ENCODE measurements at places on chromosomes 7 and 10.

DNA sequence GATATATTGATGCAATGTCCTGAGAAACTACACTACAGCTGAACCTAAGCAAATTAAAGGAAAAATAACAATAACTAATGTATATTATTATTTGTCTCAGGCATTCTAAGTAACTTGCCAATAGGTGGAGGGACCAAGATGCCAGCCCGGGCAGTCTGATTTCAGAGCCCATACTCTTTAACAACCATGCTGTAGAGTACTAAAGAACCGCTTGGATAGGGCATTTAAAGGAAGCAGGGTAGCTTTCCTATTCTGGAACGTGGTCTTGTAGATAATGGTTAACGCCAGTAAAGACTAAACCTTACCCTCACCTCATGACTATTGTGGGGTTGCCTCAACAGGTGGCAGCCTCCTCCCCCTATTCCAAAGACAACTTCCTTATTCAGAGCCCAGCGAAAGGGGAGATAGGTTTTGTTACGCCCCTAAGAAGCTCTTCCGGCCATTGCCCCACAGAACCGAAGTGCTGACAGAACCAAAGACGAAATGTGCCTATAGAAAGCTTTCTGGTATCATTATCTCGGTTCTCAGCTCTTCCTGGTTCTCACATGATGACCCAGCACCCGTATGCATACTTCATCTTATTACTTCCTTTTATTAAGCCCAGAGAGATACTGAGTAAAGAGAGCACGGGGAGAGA, 707 bp upstream of the C1GALT1 start:
- DNase-seq, result no peak

- DNase-seq, result no peak
These were observed 23.1 kb upstream of the SDHAF3 start for GRCh38 chr7:97094284-97094930.

GRCh38 chr7:2123360-2123759, 109.4 kb downstream of the MAD1L1 start:
- DNase-seq, result no peak

DNA sequence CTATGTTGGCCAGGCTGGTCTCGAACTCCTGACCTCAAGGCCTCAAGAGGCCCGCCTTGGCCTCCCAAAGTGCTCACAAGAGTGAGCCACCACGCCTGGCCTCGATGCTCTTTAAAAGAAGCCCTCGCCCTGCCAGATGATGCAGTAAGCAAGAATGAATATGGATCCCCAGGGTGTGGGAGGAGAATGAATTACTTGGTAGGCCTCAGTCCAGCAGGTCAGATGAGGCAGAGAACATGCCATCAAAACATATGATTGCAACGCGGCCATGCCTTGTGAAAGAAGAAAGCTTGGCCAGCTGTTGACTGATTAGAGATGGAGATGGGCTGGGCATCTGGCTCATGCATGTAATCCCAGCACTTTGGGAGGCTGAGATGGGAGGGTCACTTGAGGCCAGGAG, 68.7 kb downstream of the CAMK1D start:
- no peak for DNase-seq

DNA sequence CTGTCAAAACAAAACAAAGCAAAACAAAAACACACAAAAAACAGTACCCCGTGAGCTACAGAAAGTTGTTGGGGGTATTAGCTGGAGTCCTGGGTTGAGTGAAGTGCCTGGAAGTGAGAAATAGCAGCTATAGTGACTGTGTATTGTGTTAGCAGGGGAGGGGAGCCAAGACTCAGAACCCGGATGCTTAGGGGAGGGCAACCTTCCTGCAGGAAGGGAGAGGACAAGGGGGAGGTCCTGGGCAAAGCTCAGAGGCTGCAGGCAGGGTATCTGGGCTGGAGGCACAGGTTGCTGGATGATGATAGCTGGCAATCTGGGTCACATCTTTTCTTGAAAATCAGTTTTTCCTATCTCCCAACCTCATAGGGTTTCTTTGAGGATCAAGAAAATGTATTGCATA, 75.8 kb upstream of the PARD3 start:
- DNase-seq, result no peak

DNA sequence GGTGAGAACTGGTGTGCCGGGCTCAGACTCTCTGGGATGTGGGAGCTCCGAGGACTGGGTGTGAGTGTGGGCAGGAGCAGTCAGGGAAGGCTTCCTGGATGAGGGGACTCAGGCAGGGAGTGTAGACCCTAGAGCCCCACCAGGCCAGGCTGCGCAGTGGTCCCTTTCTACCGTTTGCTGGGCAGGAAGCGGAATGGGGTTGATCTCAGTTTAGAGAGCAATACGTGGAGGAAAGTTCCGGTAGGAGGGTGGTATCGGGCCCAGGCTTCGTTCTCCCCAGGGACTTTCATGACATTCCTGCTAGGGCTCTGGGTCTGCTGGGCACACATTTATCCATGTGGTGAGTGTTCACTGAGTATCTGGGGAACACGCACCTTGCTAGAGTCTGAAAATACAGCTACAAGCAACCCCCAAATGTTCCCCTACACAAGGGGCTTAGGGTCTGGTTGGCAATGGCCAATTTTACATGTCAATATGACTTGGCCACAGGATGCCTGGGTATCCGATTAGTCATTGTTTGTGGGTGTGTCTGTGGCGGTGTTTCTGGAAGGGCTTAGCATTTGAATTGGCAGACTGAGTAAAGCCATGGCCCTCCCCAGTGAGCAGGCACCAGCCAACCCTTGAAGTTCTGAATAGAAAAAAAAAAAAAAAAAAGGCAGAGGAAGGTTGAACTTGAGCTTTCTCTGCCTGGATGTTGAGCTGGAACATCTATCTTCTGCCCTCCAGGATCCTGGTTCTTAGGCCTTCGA, 20.8 kb downstream of the GHRHR start:
- no peak for DNase-seq

GRCh38 chr10:24894728-24895127, 57.7 kb downstream of the PRTFDC1 start:
- no peak for DNase-seq

GRCh38 chr7:70595370-70595754, 536.6 kb upstream of the GALNT17 start:
- no peak for DNase-seq

DNA sequence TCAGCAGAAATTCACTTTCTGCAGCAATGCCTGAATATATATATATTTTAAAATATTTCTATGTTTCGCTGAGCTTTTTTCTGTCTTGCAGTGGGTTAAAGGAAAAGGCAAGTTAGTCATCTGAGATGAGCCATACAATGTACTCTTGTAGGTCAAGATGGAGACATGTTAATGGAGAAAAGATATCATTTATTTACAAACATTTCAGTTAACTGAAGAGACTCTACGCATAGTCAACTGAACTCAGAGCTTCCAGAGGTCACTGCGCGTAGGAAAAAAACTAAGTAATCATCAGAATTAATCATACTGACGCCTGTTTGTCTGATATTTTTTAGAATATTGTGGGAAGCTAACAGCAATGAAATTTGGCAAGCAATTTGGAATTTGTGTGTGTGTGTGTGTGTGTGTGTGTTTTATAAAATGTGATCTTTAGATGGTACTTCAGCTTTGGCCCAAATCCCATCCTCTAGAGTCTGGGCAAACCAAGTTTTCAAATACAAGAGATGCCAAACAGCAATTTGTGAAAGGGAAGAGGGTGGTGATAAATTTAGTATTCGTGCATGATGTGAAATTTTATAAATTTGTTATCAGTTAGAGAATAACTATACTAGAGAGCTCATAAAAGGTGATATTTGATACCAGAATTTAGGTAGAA, 193.9 kb upstream of the AGR3 start:
- no peak for DNase-seq

- no peak for DNase-seq
These were observed 284.7 kb upstream of the SHH start for GRCh38 chr7:156096771-156097538.

DNA sequence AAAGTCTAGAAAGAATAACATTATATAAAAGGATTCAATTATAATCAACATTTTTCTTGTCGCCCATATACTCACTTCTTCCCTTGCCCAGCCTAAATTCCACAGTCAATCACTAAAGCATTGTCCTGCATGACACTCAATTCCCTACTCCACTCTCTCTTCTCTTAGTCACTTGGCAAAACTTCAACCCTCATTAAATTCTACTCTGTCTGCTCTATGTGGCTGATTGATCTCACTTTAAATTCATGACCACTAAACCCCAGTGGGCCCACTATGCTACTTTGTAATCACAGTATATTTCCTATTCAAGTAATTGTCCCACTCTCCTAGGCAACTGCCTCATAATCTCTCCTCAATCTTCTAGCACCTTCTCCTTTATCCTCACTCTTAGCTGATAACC, 54.1 kb downstream of the MTERF1 start:
- no peak for DNase-seq

DNA sequence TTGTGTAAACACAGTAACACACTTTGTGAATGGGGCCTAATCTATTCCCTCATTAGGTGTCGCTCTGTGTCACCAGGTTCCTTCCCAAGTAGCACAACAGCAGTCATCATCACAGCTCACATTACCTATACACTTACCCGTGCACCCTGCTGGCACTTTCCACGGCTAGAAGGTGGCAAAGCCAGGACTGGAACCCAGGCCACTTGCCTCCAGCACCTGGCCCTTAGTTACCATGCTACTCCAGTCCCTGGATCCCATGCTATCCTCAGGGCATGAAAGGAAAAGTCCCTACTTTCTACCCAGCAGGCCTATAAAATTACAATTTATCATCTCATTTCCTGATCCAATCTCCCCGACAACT, 18.4 kb downstream of the SMURF1 start:
- no peak for DNase-seq

- peak; percentile 63 for DNase-seq
These were observed 47.7 kb upstream of the TRIM8 start for GRCh38 chr10:102596506-102596971.

GRCh38 chr10:74035303-74035702, 37.4 kb downstream of the VCL start:
- no peak for DNase-seq

- no peak for DNase-seq
These were observed 6.8 kb downstream of the AEBP1 start for GRCh38 chr7:44110719-44111635.

DNA sequence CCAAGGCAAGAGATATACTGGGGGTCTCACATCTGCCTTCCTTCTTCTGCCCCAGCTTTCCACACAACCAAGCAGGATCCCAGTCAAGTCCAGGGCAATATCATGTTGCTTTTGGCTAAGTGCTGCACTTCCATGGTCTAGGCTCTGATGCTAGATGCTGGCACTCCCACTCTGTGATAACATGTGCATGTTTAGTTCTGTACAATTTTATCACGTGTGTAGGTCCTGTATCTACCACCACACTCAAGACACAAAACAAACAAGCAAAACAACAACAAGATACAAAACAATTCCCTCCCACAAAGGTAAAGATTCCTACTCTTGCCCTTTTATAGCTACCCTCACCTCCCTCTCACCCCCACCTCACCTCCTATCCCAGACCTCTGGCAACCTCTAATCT, 105.6 kb upstream of the HABP2 start:
- no peak for DNase-seq

DNA sequence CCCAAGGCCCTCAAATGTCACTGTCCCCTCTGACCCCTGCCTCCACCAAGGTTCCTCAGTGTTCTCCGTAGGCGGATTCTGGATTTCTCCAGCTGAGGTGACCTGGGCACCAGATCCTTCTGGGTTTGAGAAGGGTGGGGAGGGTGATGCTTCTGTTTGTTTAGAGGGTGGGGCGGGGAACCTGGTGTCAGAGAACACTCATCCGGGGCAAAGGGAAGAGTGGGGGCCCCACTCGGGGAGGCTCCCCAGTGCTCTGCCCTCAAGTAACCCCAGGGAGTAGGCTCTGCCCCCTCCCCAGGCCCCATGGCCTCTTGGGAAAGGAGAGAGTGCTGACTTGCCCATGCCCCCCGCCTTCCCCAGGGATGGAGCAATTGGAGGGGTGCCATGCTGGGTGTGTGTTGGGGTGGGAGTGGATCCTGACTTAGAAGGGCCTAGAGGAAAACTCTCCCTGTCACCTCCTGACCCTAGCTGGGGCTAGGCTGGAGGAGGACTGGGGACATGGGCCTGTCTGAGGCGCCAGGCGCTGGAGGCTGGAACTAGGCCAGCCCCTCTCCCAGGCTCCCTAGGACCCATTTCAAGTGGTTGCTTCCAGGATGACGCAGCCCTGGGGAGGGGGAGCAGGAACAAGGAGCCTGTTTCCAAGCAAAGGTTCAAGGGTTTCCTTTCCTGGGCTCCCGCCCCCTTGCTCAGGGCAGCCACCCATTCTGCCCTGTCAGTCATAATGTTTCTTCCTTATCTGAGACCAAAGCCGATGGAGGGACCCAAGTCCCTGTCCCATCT, 27.9 kb downstream of the KAZALD1 start:
- DNase-seq, result no peak

DNA sequence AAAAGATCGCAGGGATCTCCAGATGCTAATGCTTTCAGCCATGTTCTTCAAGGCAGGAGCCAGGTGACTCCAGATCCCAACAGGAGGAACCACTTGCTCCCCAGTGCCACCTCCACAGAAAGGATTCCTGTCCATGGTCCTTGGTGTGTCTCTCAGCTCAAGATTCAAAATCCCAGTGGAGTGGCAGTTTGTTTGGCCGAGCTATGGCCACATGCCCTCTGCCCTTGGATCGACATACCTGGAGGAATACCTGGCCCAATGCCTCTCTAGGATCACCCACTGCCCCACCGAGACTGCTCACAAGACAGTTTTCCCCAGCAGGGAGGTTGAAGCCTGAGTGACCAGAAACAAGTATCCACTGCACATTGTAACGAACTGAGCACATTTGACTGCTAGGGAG, 3.9 kb upstream of the GPRIN2 start:
- DNase-seq, result no peak

- DNase-seq, result no peak
These were observed 516.9 kb upstream of the LRRN3 start for GRCh38 chr7:110573862-110574528.

- no peak for DNase-seq
These were observed 17.1 kb upstream of the SEPHS1 start for GRCh38 chr10:13365243-13365642.

GRCh38 chr7:106485919-106486318, 175.0 kb downstream of the CCDC71L start:
- DNase-seq, result no peak

- no peak for DNase-seq
These were observed 12.4 kb upstream of the SCRN1 start for GRCh38 chr7:30001998-30002397.

GRCh38 chr10:64379898-64380297, 858.7 kb downstream of the REEP3 start:
- peak; percentile 23 for DNase-seq

DNA sequence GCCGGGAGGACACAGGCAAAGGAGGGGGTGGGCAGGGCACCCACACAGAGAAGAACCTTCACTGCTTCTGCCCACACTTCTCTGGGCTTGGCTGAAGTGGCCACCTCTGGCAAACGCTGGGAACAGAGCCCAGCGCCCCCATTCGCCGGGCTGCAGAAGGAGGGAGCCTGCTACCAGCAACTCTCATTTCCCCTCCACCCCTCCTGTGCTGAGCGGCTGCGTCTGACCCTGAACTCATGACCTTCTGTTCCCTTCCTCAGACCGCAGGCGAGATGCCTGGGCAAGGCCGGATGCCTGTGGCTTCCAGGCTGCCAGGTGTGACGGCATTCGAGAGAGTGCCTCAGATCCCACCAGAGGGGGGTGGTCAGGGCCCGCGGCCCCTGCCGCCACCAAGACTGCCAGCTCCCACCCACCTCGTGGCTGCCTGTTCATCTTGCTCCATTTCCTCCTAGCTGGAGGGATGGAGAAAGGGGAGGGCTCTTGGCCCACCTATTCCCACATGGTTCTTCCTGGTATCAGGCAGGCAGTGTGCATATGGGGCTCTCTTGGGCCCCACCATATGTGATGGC, 19.8 kb downstream of the DNAJB12 start:
- peak; percentile 58 for DNase-seq

Measured in BE2C (cell line).